ENCODE measurements at places on chromosomes 5 and 9.

DNA sequence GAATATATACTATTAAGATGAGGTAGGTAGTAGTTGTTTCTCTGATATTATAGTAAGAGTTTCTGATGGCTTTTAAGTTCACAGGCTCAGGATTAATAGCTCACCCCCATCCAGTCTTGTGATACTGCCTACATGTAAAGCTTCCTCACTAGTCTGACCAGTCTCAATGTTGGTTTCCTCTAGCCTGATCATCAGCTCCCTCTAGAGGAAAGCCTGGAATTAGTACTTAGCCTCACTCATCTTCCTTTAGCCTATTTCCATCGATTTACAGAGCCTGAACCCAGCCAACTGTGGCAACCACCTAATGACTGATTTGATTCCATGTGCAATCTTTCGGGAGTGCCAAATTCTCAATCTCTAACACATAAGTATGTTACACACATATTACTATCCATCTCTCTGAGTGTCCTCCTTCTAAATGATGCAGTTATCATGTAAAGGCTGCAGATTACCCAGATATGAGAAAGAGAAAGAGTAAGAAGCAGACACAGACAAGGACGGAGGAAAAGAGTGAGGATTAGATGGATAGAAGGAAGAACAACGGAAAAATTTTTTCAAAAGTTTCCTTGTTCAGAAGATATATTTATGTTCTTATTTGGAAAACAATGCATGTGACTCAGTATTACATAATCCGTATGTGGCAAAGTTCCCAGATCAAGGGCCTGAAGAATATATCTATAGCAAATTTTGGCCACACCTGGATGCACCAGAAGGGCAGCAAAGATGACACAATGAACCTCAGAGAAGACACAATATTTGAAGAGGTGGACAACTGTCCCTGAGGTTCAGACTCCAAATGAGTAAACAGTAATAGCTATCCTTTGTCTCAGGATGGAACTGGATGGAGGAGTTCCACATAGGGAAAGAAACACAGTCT is 333.7 kb downstream of the ELAVL2 start:
- DNase-seq: no peak

DNA sequence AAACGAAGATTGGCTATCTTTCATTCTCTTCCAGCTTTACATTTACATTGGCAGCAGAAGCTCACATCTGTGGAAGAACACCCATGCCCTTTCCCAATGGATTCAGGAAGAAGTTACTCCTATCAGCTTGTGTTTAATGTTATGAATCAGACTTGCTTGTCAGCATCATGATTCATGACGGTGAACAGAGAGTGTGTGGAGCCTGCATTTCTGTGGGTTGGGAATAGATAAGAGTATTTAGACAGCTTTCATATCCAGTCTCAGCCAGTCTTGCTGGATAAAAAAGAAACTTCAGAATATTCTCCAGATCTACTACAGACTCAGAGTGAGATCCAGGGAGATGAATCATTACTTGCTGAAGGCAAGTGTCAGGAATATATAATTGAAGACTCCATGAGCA is 812.9 kb upstream of the ZNF608 start:
- DNase-seq: no peak

GRCh38 chr5:178420354-178420781 is 169.8 kb downstream of the COL23A1 start:
- DNase-seq: no peak

DNA sequence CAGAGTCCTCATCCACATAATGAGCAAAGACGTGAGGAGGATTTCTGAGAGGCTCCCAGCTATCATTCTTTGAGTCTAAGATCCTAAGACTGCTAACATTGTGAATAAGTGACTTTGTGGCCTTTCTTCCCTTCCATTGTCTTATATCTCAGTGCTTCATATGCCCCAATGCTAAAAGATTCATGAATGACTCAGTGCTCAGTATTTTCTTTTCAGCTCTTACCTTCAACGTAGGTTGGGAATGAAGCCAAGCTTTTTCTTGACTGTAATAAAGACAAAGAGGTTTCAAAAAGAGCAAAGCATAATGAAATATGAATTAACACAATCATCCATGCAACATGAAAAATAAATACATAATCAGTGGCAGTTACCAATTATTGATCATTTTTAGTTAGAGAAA is 146.4 kb downstream of the ENTREP1 start:
- no peak for DNase-seq

DNA sequence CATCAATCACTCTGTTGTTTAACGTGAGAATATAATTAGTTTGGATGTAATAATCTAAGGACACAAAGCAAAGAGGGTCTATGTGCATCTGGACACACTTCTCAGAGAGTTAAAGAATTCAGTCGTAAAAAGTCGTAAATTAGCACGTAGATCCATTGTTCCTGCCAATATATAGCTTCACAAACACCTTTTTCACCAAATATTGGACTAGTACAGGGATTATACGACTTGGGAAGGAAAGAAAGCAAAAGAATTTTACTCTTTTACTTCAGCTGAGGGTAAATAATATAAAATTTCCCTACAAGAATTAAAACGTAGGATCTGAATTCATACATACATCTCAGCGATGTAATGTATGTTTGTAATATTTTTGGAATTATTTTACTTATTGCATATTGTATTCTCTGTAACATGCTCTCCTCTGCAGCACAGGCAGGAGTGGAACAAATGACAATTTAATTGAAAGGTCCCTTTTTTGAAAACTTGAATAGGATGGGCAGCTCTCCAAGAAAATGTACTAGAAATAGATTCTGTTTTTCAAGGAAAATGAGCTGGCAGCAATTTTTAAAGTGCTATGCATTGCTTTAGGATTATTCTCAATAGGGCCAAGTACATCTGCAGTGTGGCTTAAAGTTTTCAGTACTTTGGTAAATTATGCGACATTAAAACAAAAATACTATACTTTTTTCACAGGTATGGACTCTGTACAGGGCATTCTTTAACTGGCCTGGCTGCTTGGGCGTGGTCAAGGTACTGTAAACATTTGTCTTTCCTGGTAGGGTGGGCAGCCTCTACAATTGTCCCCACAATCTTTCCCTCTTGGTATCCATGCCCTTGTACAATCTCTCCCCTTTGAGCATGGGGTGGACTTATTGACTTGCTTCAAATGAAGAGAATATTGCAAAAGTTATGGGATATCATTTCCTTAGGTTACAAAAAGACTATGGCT is 39.7 kb upstream of the HSD17B4 start:
- no peak for DNase-seq

- DNase-seq: no peak
Observed at GRCh38 chr9:94937214-94937903, 210.9 kb downstream of the AOPEP start.
